ENCODE measurements at places on chromosomes 1 and 21.

GRCh38 chr1:38221006-38221649, 174.5 kb upstream of the POU3F1 start:
- no peak for DNase-seq

DNA sequence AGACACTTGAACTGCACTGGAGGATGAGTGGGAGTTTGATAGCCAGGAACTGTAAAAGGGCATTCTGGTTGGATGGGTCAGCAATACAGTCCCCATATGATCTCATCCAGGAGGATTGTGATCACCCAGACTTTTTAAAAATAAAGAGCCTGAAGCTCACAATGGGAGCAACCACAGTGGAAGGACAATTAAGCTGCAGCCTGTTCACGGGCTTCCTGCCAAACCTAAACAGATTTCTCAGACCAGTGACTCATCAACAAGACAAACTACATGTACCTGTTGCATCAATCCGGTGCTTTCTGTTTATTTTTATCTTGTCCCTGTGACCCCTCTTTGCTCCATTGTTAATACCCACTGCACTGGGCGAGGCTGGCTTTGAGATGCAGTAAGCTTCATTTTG, 52.3 kb downstream of the PAPPA2 start:
- DNase-seq = no peak

- no peak for DNase-seq
Measured at GRCh38 chr1:18146886-18147285, 39.3 kb downstream of the IGSF21 start.

GRCh38 chr1:2179283-2180013, 15.1 kb downstream of the FAAP20 start:
- DNase-seq = no peak

GRCh38 chr1:175067362-175068106, at the start of gene TNN:
TNN (plus strand) TSS chr1:175067833; CDS start chr1:175077419, 9,586 bp downstream.
- DNase-seq = no peak

DNA sequence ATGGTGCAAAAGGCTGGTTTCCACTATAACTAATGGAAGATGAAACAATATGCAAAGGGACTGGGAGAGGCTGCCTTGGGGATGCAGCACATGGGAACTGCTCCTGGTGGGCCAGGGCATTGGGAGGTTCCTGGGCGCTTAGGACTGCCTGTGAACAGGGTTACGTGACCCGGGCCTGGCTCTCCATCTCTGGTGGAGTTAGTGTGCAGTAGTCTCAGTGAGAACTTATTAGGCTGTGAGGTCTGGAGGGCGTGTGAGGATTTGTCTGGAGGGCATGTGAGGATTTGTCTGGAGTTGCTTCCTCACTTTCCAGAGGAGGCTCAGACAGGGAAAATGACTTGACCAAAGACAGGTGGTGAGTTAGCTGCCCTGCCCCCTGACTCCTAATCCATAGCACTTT, 1.5 kb upstream of the ETV3L start:
- no peak for DNase-seq

DNA sequence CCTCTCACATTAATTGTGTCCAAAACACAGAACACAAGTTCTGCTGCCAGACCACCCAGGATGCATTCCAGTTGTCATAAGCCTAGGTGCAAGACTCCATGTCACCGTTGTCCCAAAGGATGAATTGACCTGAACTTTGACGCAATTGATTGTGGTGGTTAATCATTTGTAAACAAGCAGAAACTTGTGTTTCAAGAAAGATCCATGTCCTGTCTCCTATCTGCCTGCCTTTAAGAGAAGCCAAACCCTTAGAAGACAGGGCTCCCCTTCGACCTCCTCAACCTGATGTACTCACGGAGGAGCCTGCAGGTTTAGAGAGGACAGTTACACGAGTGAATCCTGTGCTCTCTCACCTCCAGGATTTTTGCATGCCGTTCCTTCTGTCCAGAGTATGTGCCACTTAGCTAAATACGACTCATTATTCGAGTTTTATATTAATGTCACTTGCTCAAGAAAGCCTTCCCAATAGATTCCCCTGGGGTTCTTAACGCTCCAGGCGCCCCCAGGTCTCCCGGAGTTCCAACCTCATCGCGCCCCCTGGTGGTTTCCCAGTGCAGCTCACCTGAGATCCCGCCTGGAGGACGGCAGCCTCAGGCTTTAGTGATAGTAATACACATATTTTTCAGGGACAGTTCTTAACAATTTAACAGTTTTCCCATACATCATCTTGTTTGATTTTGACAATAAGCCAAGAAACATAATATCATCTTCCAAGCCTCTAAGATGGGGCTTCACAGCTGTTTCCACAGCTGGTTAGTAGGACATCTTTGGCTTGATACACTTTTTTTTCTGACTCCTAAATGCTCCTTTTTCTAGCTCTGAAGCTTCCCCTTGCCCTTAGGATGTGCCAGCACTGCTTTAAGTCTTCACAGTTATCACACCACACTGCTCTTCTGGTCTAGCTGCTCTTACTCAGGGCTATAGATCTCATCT, 2.4 kb upstream of the C8B start:
- no peak for DNase-seq

DNA sequence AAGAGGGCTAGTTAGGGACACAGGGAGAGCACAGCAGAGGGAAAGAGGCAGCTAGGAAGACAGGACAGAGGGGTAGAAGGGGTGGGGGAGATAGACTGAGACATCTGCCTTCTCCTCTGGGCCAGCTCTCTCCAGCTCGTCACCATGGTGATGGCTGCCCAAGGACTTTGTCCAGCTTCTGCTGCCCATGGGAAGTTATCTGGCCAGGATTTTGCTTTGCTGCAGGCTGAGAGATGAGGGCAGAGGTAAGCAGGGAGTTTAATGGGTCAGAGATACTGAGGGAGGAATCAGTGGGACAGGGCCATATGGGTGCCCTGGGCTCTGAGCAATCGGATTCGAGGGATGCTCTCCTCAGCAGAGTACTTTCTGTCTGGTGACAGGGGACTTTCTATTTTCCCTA, 34.5 kb upstream of the GPR37L1 start:
- DNase-seq = no peak

DNA sequence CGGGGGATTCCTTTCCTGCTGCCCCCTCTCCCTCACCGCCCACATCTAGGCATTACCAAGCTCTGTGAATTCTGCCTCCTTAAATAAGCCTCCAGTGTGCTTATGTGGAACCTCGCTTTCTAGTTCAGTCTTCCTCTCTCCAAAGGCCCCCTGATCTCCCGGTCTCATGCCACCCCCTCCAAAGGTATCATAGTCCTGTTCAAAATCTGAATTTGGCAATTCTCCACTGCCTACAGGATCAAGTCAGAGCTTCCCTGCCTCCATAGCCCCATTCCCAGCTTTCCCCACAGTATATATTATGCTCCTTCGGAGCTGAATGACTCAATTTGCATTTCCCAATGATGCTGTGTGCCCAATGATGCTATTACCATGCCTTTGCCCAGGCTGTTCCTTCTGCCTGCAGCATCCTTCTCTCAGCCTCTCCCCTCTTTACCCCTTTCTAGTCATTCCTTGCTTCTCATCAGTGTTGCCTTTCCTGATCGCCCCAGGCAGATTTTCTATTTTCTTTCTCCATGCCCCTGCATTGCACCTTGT, 1.7 kb downstream of the AZIN2 start:
- no peak for DNase-seq

DNA sequence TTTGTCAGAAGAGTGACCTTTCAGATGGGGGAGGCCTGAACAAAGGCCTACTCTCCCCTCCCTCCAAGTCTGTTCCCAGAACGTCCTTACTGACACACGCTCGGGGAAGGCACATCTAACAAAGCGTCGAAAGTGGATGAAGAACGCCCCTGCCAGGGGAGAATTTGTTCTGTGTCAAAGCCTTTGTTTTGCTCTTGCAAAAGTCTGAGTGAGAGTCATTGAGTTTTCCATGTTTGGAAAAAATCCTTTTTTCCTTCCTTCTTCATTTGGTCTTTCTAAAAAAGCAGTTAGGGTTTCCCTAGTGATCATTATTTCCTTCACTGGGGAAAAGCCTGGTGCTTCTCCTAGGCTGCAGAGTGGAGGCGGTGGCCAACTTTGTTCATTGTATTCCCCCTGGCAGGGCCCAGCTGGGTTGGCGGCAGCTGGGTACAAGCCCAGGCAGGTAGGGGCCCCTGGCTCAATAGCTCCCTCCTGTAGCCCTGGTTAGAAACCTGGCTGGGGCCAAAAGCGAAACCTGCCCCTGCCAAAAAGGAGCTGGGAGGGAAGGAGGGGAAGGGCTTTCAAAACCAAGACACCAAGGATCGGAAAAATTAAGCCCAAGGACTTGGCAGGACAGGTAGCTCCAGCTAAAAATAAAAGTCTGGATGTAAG, 81.1 kb downstream of the ITPKB start:
- no peak for DNase-seq

DNA sequence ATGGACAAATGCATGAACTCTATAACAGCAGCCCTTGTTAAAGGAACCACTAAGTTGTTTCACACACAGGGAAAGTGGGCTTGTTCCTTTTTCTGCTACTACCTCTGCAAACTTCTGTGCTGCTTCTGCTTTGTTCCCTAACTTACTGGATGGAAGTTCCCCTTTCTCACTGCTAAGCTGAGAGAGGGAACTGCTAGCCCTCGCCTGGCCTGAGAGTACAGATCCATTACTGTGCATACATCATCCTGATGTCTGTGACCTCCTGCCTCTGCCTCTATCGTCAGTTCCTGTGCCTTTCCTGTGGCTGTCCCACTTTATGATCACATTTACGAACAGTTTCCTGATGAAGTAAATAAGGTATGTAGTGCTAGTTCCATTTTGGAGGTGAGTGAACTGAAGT, 3.5 kb downstream of the GNAT2 start:
- no peak for DNase-seq

DNA sequence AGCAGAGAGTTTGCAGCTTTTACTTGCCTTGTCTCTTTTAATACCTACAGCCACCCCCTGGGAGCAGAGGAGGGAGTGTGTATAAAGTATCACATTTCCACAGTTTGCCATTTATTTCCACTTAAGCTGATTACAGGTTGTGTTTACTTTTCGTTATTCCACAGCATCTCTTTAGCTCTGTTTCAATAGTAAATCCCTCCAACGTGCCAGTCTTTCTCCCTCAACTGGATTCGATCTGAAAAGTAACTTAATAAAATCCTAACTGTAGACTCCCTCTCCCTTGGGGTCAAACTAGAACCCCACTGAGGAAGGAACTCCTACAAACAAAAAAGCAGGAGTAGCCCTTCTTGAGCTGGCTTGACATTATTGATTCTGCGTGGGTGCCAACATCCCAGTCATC, 3.1 kb upstream of the FCGR2A start:
- DNase-seq = no peak

GRCh38 chr1:66311628-66312027, 222.3 kb upstream of the SGIP1 start:
- DNase-seq = no peak

- DNase-seq = no peak
Measured at GRCh38 chr1:3247521-3248121, 178.6 kb downstream of the PRDM16 start.

All from activated CD4-positive, alpha-beta T cell treated with anti-CD3 and anti-CD28 coated beads, Interleukin-2, amount 50 U/mL, for 24 hours (primary cell).